Gastrocnemius medialis (tissue), 4 donors: ENCODE measurements at places on chromosomes 4 and X. TPM values are rescaled to one million over a fixed set of nuclear protein-coding genes. Genes with fewer than 3 reads are reported as not detected.
A peak's percentile ranks its signal among the peaks of the same experiment; 100 is the strongest.

DNA sequence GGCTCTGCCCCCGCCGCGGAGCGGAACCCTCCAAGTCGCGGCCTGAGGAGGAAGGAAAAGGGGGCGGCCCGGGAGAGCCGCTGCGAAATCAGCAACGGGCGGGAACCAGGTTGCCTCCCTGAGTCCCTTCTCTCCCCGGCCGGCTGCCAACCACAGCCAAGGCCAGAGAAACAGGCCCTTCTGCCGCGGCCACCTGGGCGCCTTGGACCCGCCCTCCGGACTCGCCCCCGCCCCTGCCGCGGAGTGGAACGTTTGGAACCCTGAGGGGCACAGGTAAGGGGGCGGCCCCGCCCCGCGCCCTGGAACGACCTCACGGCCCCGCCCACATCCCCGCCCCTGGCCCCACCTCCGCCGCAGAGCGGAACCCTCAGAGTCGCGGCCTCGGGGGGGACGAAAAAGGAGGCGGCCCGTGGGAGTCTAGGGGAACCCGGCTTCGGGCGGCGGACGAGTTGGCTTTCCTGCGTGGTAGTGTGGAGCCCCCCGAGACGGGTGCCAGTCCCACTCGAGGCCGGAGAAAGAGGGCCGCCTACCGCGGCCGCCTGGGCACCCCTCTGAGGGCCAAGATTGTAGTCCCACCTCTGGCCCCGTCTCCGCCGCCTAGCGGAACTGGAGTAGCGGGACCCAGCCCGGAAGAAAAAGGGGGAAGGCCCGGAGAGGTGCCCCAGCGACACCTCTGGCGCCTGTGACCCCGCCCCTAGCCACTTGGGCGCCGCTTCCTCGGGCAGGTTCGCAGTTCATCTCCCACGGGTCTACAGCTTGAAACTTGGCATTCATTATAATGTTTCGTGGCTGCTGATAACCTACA, 669 bp upstream of the PHKA2 start:
- H3K27me3 ChIP-seq: no peaks in the 10 kb centered on the region
- H3K36me3 ChIP-seq: no peaks in the 10 kb centered on the region
- H3K4me1 ChIP-seq: peaks cover 5% of the 10 kb centered on the region
- peak; percentile 77 for DNase-seq
- H3K4me3 ChIP-seq: peak overlapping the region; percentile 74

DNA sequence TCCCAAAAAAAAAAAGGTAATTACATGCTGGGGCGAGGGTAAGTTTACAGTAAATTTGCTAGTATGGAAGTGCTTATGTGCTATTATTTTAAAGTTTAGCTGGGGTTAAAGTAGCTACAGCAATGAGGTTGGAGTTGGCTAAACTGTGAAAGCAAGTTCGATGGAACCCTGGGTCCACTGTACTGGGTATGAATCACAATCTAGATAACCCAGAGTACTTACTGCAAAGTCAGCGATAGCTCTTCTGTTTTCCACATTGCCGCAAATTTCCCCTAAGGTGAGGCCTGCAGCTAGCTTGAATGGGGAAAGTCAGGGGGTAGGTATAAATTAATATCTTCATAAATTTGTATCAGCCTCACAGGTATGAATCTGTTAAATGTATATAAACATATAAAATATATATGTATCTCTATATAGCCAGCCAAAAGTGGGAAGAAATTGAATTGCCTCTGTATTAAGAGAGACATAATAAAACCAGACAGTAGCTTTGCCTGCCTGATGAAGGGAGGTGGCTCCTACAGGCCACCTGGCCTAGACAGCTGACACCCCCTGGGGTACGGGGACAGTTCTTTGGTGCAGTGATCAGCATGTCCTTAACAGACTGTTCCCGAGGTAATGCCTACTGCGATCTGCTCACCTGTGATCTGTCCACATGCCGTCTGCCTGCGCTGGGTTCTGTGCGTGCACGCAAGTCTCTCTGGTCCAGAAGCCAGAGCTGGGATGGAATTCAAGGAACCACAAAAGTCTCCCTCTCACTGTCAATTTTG, 30.6 kb downstream of the CLRN2 start:
- no peak overlapping the region for H3K27ac ChIP-seq
- H3K36me3 ChIP-seq: no peaks in the 10 kb centered on the region
- DNase-seq: no peak
- H3K27me3 ChIP-seq: no peaks in the 10 kb centered on the region

DNA sequence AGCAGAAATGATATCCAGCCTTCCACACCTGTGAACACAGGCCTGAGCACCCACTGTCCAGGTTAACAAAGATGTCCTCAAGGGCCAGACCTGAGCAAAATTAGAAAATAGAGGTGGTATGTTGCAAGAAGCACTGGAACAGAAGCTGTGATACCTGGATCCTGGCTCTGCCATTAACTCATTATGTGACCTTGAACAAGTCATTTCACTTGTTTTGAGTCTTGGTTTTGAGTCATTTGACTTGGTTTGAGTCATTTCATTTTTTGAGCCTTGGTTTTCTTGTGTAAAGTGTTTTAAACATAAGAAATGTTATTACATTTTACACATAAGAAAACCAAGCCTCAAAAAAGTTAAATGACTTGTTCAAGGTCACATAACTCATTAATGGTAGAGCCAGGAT, 2.9 kb upstream of the NWD2 start:
- H3K27me3 ChIP-seq: peaks cover 28% of the 10 kb centered on the region
- H3K27ac ChIP-seq: no peak overlapping the region
- H3K36me3 ChIP-seq: no peaks in the 10 kb centered on the region
- no peak for DNase-seq

- no peak overlapping the region for H3K4me3 ChIP-seq
- peak overlapping the region; percentile 73 for H3K27ac ChIP-seq
- H3K4me1 ChIP-seq: no peaks in the 10 kb centered on the region
- no peak for DNase-seq
- H3K36me3 ChIP-seq: no peaks in the 10 kb centered on the region
- H3K27me3 ChIP-seq: peaks cover 9% of the 10 kb centered on the region
Observed at GRCh38 chrX:1462596-1463251, 10.0 kb upstream of the ASMTL start.

GRCh38 chr4:181752516-181752915, 490.7 kb upstream of the TENM3 start:
- no peak overlapping the region for H3K27ac ChIP-seq
- no peaks in the 10 kb centered on the region for H3K4me1 ChIP-seq
- H3K36me3 ChIP-seq: no peaks in the 10 kb centered on the region
- no peak for DNase-seq

DNA sequence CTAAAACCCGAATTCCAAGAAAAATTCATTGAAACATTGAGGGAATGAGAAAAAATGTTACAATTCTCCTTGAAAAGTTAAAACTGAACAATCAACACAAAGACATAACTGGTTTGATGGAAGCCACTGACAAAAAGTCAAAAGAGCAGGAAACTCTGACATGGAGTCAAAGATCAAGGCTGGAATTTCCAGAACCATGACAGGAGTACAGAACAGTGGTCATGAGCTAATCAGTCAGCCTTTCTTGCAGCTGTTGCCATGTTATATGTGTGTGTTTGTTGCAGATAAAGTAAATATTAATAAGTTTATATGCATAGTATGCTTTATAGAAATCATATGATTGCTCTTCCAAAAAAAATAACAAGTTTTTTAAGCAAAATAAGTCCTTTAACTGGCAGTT, 184.7 kb upstream of the HCCS start:
- H3K27ac ChIP-seq: no peak overlapping the region
- no peaks in the 10 kb centered on the region for H3K36me3 ChIP-seq
- H3K4me3 ChIP-seq: no peak overlapping the region
- H3K27me3 ChIP-seq: no peaks in the 10 kb centered on the region

DNA sequence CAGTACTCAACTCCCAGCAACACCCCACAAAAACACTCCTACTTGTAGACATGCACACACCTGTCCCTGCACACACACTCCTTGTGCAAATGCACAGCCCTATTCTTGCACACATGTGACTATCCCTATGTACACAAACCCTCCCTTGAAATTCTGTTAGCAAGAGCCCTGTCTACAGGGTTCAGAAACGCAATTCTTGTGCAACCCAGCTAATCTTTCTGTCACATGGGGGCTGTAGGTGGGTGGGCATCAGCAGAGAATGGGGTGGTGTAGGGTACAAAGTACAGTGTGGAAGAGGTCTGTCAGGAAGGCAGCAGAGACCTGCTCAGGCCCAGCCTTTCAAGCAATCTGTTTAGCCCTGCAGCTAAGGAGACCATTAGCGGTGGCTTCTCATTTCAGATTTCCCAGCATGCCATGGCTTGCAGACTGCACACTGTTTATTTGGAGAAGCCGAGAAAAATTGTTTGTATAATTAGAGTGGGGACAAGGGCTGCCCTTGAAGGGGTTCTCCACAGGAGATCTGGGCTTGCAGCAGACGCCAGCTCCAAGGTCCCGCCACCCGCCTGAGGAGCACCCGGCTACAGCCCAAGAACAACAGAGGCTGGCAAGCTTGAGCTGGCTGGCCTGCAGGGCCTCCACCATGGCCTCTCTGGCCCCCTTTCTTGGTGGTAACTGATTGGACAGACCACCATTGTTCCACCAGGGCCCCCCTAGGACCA, 144.0 kb upstream of the PJA1 start:
- no peaks in the 10 kb centered on the region for H3K4me1 ChIP-seq
- no peak for DNase-seq
- H3K27ac ChIP-seq: no peak overlapping the region
- H3K4me3 ChIP-seq: no peak overlapping the region
- H3K27me3 ChIP-seq: peaks cover 9% of the 10 kb centered on the region

DNA sequence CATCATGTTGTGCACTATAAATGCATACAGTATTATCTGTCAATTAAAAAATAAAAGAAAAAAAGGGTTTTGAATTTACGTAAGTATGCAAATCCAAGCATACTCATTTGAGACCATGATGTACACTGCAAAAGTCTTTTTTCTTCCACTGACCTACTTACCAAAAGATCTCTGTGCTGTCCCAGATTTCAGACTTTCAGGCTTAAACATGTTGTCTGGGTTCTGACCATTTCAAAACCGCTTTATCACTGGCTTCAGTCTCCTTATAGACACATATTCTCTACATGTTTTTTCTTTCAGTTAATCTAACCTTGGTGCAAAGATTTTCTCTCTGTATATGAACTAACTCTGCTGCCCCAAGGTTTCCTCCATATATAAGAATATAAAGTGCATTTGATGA, 58.6 kb upstream of the CXCL8 start:
- H3K27ac ChIP-seq: no peak overlapping the region
- H3K4me1 ChIP-seq: peaks cover 3% of the 10 kb centered on the region
- no peaks in the 10 kb centered on the region for H3K27me3 ChIP-seq
- no peak for DNase-seq

- H3K36me3 ChIP-seq: no peaks in the 10 kb centered on the region
- H3K4me1 ChIP-seq: no peaks in the 10 kb centered on the region
- DNase-seq: no peak
- H3K4me3 ChIP-seq: no peak overlapping the region
Observed at GRCh38 chr4:66506985-66507384, 836.7 kb upstream of the EPHA5 start.

DNA sequence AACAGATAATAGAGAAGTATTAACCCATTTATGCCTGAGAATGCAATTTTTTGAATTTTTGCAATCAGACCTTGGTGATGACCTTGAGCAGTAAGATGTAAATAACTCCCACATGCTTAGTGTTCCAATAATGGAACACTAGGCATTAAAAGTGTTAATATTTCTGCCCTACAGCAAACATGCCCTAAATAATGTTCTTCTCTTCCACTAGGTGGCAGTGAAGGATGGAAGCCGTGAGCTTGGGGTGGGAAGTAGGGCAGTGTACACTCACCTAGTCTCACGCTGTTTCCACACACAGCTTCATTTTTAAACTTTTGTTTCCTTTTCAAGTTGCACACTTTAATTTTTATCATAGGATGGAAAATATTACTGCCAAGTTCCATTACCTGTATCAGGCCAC, 613.1 kb upstream of the HS3ST1 start:
- no peaks in the 10 kb centered on the region for H3K36me3 ChIP-seq
- H3K27ac ChIP-seq: no peak overlapping the region
- H3K4me1 ChIP-seq: no peaks in the 10 kb centered on the region
- no peaks in the 10 kb centered on the region for H3K27me3 ChIP-seq
- DNase-seq: no peak

- H3K4me3 ChIP-seq: no peak overlapping the region
- H3K4me1 ChIP-seq: no peaks in the 10 kb centered on the region
- H3K27ac ChIP-seq: no peak overlapping the region
- no peaks in the 10 kb centered on the region for H3K27me3 ChIP-seq
- DNase-seq: no peak
Observed at GRCh38 chr4:119493419-119493818, 135.2 kb downstream of the PDE5A start.

TNIP3 gene
- not detected for total RNA-seq

DNA sequence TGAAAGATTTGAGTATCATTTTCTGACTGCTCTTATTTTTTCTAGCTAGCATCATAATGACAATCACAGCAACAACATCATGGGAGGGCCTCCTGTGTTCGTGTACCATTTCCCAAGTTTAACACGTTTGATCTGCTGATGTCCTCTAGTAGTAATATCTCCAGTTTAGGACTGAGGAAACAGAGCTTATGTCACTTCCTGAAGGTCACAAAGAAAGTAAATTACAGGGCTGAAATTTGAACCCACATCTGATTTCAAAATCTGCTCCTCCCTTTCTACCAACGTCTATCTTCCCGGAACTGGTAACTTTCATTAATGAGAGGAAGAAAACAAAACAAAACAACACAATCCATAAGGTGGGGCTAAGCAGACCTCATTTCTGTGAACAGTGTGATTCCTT, 302.7 kb downstream of the PACRGL start:
- H3K27me3 ChIP-seq: no peaks in the 10 kb centered on the region
- H3K36me3 ChIP-seq: no peaks in the 10 kb centered on the region
- no peaks in the 10 kb centered on the region for H3K4me1 ChIP-seq
- H3K4me3 ChIP-seq: no peak overlapping the region
- no peak overlapping the region for H3K27ac ChIP-seq
- DNase-seq: no peak

DNA sequence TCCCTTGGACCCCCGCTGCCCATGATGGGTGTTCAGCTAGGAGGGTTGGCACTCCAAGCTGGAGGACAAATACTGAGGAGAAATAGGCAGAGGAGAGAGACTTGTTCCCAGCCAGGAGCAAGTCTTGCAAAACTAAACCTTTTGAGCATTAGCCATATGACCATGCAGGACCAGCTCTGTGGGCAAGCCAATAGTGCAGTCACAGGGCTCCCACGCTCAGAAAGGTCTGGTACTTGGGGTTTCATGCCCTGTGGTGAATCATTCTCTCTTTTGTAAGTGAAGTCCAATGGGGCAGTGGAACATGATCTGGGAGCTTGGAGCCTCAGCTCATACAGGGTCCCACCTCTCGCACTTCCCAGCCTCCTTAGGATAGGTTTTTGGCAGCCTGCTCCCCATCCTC, 300.9 kb downstream of the BCOR start:
- H3K27ac ChIP-seq: no peak overlapping the region
- no peaks in the 10 kb centered on the region for H3K4me1 ChIP-seq
- no peak overlapping the region for H3K4me3 ChIP-seq
- no peaks in the 10 kb centered on the region for H3K36me3 ChIP-seq
- H3K27me3 ChIP-seq: no peaks in the 10 kb centered on the region
- DNase-seq: no peak

CT45A10 gene
- not detected for total RNA-seq
